ENCODE measurements at places on chromosomes 2 and 18.

- DNase-seq: no peak
Observed at GRCh38 chr2:236662231-236663185, 92.9 kb downstream of the ACKR3 start.

DNA sequence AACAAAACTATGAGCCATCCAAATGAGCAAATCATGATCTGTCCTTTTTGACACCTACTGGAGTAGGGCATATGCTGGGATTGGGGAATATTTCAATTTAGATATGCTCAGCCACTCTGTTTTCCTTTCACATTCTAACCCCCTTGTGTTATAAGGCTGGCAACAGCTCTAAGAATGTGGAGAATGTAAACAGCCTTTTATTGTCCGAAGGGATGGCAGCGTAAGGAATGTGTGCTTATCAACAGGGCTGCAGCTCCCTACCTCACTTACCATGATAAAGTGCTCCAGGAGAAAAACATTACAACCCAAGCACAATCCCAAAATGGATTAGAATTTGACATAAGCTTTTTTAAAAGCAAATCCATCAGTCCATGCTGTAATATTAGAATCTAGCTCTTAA, 2.2 kb downstream of the NXPH2 start:
- DNase-seq: no peak

- DNase-seq: peak; percentile 72
Observed at GRCh38 chr2:73232403-73233153, 461 bp downstream of the PRADC1 start.

- DNase-seq: no peak
Observed at GRCh38 chr2:190486037-190486623, 48.4 kb downstream of the NEMP2 start.

DNA sequence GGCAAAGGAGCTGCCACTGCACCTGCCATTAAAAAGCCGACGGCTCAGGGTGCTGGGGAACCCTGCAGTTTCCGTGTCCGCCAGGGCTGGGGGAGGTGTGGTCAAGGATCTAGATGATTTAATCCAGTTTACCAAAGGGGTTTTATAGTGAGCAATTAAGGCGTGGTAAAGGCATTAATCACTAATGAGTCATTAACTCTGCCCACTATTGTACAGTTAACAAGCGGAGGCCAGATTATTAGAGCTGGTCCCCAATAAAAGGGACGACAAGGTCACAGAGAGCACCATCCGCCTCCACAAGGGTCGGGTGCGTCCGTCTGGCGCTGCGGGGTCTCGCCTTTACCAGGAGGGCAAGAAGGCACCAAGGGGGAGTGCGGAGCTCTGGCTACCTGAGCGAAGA, 9.6 kb downstream of the RAX start:
- DNase-seq: no peak

GRCh38 chr2:192559587-192559986, 364.9 kb upstream of the TMEFF2 start:
- DNase-seq: no peak

DNA sequence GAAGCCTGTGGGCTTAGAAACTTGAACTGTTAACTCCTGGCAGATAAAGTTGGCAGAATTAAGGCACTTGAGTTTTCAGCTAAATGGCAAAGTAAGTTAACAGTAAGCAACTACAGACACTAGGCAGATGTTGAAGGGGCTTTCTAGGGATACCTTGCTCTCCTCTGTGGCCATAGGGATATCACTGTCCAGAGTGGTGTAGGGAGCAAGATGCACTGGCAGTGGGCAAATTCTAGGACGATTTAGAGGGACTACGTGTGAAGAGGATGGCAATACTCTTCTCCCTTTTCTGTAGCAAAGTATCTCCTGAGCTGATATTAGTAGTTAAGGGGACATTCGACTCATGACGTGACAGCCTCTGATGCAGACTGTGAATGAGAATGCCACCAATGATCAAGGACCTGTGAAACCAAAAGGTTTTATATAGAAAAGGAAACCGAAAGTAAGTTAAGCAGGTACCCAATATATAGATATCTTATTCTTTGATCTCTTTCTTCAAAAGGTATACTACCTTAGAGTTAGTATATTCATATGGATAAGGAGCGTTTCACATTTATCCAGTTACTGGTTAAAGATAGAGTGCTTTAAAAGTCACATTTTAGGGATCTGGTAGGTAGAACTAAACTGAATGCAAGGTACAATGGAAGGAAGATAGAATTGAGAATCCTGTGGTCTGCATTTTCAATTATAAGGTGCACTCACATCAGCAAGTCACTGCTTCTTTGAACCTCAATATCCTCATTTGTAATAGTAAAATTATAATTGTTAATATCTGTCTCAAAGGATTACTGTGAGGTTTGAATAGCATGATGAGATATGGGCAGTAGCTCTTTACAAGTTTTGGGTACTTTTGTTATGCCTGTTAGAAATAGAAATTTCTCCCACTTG, 106.4 kb downstream of the KCNH7 start:
- DNase-seq: peak; percentile 88

DNA sequence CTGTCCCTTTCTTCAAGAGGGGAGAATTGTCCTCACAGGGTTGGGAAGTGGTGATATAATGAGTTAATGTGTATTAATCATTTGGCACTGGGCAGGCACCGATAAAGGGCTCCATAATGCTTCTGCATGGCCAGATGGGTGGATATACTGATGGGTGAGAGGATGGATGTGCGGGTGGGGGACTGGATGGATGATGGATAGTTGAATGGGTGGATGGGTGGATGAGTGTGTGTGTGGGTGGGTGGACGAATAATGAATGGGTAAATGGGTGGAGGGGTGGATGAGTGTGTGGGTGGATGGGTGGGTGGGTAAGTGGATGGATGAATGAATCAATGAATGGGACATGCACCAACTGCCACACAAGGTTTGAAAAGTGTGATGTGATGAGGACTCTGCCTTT, 127.2 kb downstream of the ACKR3 start:
- no peak for DNase-seq

DNA sequence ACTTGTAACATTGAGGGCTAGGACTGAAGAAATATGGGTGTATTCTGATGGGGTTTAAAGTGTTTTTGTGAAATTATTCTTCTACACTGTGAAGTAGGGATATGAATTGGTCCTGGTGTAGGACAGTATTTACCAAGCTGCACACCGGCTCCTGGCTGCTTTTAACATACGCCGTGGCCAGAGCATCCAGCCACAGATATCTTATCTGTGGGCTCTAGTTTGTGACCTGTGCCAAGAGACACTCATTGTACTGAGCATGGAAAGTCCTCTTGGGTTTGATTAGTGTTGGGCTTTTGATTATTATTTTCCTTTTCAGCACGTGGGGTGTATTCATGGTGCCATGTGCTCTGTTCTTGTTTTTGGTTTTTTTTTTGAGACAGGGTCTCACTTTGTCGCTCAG, 8.0 kb downstream of the USP39 start:
- DNase-seq: no peak

- DNase-seq: no peak
Observed at GRCh38 chr2:26456440-26457250, 21.3 kb downstream of the OTOF start.

GRCh38 chr18:66046032-66046602, 295.3 kb downstream of the CDH7 start:
- peak; percentile 87 for DNase-seq

GRCh38 chr2:133434959-133435668, 133.1 kb downstream of the NCKAP5 start:
- DNase-seq: peak; percentile 87

DNA sequence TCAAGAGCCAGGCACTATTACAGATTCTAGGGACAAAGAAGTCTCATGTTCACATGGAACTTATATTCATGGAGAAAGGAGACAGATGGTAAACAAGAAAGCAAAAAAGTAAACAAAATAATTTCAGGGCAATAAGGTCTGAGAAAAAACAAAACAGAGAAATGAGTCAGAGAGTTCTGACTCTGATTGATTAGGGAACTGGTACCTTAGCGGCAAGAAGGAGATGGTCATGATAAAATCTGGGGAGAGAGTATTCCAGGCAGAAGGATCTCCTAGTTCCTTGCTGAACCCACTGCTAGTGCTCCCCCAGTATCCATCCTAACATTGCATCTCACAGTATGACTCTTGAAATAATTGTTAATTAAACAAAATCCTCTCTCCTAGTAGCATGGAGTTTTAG, 161.8 kb upstream of the KLF7 start:
- DNase-seq: no peak

GRCh38 chr2:29456429-29456828, 341.2 kb downstream of the CLIP4 start:
- no peak for DNase-seq

- DNase-seq: no peak
Observed at GRCh38 chr2:218059289-218059688, 9.8 kb upstream of the RUFY4 start.

DNA sequence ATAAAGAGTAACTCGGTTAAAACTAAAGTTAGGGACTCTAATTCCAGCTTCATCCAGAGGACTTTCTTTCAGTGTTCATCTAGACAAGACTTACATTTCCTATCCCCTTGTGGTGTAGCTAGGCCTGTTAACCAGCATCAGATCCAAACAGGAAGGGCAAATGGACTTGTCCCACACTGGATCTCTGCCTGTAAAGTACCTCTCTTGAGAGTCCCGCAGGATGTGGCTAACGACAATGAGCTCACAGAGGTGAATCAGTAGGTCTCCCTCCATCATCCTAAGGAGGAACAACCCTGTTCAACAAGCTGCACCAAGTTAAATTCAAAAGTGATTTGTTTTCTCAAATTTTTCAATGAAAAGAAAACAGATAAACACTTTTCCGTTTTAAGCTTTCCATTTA, 412.3 kb upstream of the RGPD4 start:
- DNase-seq: peak; percentile 6

GRCh38 chr2:97948926-97949325, 46.8 kb downstream of the TMEM131 start:
- no peak for DNase-seq

GRCh38 chr18:78855188-78855587, 124.4 kb upstream of the SALL3 start:
- DNase-seq: no peak

GRCh38 chr2:12363138-12363537, 353.6 kb upstream of the TRIB2 start:
- DNase-seq: no peak

GRCh38 chr2:150171065-150171548, 316.4 kb downstream of the RND3 start:
- no peak for DNase-seq

GRCh38 chr2:67085146-67085545, 312.0 kb upstream of the ETAA1 start:
- DNase-seq: no peak

DNA sequence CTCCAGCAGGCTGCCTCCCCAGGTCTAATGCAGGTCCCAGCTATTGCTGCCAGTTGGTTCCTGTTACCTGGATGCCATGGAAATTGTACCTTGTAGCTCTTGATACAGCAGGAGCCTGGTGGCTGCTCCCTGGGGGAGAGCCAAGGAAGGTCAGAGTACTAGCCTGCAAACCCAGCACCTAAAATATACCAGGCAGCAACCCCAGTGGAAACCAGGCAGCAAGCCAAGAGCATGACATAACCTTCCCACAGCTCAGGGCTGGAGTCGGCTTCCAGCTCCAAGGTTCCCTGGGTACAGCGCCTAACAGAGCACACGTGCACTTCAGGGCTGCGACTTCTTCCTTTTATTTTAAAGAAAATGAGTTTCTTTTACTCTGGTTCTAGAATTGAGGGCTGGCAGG, 30.3 kb downstream of the TNP1 start:
- DNase-seq: peak; percentile 19

DNA sequence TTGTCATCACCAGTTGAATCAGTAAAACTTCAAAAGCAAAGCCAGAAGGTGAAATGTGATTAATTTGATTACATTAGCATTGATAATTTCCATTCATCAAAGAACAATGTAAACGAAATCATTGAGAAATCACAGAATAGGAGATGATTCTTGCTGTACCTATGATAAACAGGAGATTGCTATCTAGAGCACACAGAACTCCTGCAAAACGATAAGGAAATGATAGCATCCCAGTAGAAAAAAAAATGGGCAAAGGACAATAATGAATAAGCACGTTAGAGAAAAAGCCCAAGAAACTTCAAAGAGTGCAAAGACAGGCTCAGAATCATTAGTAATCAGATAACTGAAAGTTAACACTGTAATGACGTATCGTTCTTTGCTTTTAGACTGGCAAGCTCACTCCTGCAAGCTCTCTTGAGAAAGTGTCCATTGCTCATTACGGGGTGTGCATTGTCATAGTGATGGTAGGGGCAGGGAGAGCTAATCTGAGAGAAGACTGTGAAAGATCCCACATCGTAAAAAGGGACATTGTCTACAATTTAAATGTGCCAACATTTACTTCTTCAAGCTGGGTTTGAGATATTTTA, 143.6 kb downstream of the SPP2 start:
- no peak for DNase-seq

- DNase-seq: peak; percentile 90
Observed at GRCh38 chr18:69400976-69401225, 213 bp downstream of the DOK6 start.

- no peak for DNase-seq
Observed at GRCh38 chr2:96824079-96824870, 8.2 kb downstream of the CNNM3 start.

DNA sequence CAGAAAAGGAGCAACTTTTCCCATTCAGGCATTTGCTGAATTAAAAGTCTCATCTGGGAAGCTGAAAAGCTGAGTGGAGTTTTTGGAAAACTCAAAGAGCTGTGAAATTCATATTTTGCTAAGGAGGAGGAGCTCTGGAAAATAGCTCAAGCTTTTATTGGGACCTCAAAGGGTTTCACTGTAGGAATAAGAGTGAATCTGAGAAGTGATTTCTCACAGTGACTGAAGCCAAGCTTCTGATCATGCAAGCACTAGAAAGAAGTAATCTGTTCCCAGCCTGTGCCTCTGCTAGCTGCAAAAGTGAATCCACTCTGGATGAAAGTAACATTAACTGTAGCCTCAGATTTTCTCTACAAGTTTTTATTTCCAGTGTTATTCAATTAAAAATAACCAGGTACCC, 283.3 kb downstream of the PTPRM start:
- DNase-seq: no peak

DNA sequence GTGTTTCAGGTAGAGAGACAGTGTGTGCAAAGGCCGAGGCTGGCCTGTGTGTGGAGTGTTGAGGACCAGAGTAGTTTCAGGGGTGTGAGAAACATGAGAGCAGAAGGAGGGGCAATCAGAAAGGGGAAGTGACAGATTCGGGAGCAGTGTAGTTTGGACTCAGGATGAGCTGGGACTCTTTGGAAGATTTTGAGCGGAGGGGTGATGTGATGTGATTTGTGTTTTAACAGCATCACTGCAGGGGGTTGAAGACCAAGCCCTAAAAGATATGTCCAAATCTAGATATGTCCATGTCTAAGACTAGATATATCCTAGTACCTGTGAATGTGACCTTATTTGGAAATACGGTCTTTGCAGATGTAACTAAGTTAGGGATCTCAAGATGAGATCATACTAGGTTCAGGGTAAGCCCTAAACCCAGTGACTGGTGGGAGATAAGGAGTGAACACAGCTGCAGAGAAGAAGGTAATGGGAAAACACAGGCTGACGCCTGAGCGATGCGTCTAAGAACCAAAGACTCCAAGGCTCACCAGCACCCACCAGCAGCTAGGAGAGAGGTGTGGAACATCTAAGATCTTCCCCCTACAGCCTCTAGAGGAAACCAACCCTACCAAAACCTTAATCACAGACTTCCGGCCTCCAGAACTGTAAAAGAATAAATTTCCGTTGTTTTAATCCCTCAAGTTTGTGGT, 38.5 kb upstream of the MYO3B start:
- DNase-seq: no peak

All from DMS53 (cell line).